ENCODE measurements at places on chromosomes 1 and 21.

DNA sequence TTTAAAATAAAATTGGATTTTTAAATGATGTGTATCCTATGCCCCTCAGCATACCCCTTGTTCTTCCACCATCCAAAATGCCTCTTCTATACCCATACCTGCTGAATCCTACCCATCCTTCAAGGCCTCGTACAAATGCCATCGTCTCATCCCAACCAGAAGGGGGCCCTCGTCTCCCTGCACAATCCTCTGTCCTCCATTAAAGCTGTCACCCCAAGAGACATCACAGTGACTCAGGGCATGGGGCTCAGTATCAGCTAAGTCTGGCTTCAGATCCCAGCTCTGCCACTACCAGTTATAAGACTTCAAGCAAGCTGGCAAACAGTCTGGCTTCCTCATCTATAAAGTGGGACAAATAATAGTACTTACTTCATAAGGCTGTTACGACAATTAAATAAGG lies 23.8 kb downstream of the IGFN1 start:
- no peak for DNase-seq

- no peak for DNase-seq
Observed at GRCh38 chr1:232924874-232925273, 25.5 kb upstream of the NTPCR start.

GRCh38 chr1:196563768-196564167 lies 44.5 kb downstream of the KCNT2 start:
- no peak for DNase-seq

- no peak for DNase-seq
Observed at GRCh38 chr1:167529829-167530474, 11.6 kb upstream of the CD247 start.

DNA sequence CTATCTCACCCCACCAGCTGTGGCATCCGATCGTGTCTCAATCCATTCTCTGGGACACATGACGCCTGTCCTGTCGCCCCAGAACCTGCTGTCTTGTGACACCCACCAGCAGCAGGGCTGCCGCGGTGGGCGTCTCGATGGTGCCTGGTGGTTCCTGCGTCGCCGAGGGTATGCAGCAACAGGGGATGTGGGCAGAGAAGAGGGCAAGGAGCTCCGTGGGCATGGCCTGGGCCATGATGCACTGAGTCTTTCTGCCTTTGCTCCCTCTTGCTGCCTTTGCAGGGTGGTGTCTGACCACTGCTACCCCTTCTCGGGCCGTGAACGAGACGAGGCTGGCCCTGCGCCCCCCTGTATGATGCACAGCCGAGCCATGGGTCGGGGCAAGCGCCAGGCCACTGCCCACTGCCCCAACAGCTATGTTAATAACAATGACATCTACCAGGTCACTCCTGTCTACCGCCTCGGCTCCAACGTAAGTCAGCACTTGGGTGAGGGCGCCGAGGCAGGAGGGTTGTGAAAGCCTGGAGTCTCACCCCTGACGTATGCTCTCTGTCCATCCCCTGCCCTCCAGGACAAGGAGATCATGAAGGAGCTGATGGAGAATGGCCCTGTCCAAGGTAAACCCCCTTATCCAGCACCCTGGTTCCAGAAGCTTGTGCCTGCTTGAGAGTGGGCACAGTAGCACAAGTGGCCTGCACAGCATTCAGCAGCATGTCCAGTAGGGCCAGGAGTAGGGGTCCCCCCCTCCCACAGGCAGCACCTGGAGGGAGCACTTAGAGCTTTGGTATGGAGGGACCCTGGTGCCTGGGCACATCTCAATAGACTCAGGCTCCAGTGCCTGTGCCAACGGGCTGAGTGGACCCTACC lies 8.8 kb downstream of the TINAGL1 start:
- no peak for DNase-seq

GRCh38 chr1:115654125-115654524 lies 12.4 kb downstream of the VANGL1 start:
- no peak for DNase-seq

DNA sequence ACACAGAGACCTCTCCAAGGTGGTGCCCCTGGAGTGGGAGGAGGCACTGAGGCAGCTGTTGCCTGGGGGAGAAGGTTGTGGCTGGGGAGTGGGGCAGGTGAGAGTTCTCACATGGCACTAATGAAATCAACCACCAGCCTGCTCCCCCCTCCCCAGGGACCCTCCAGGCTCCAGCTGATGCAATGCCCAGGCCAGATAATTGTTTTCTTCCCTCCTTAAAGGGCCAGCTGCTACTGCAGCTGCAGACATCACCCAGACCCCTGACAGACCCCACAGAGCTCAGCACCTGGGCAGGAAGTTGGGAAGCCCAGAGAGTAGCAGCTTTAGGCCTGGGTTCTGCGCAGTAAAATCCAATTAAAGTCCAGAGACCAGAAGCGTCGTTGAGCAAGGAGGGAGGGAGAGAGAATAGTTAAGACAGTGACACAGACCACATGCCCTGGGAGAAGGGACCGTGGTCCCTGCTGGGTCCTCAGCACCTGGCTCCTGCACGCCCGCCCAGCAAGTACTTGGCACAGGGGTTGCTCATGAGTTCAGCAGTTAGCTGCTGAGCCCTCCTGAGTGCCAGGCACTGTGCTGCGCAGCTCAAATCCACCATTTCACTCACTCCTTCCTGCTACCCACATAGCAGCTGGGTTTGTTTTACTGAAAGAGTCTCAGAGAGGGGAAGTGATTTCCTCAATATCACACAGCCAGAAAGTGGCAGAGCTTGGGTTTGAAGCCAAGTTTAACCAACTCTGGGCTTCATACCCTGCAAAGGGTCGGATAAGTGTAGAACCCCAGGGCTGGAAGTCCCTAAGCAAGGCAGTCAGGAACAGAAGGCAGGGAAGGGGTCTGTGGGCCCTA lies 1.9 kb downstream of the RIMS3 start:
- DNase-seq, result no peak

DNA sequence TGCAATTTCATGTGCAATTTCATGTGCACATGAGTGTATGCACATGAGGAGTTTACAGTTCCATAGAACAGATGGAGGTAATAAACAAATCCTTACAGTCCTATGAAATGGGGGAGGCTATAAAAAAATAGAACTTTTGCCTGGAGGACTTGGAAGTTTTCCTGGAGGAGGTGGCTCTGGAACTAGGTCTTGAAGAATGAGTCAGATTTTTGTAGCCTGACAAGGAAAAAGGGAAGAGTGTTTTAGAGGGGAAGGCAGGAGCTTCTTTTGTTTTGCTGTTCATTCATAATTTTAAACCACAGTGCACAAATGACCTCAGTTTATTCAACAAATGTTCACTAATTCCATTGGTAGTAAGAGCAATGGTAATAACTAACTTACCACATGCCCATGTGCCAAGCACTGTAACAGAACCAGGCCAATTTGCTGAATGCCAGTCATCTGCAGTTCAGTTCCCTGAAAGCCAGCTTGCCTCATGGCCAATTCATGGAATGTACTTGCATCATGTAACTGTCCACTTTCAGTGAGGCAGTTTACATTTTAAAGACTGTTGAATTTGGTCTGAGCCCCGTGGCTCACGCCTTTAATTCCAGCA lies 2.7 kb downstream of the DIO1 start:
- no peak for DNase-seq

DNA sequence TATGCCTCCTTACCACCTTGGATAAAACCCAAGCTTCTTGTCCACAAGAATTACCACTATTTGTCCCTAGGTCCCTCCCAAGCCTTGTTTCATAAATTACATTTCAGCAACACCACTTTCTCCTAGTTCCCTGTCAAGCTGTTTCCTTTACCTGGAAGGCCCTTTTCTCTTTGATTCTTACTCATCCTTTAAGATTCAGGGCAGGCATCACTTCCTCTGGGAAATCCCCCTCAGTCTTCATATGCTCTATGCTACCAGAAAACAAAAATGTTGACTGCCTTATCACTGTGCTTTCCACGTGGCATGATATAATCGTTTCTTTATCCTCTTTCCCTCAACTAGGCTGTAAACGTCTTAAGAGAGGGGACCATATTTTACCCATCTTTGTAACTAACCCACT lies 102.7 kb downstream of the LYST start:
- DNase-seq, result no peak

- DNase-seq, result no peak
Observed at GRCh38 chr1:90840352-90840751, 123.2 kb upstream of the BARHL2 start.

- no peak for DNase-seq
Observed at GRCh38 chr1:8398677-8399076, 80.8 kb downstream of the SLC45A1 start.

- no peak for DNase-seq
Observed at GRCh38 chr1:68828013-68828412, 331.1 kb upstream of the DEPDC1 start.

- DNase-seq, result no peak
Observed at GRCh38 chr1:202623075-202623474, 87.2 kb downstream of the SYT2 start.

GRCh38 chr1:24990779-24991641 lies 60.9 kb upstream of the RUNX3 start:
- DNase-seq, result no peak

GRCh38 chr1:104807590-104807989 lies 1057.9 kb downstream of the AMY1C start:
- DNase-seq, result no peak

DNA sequence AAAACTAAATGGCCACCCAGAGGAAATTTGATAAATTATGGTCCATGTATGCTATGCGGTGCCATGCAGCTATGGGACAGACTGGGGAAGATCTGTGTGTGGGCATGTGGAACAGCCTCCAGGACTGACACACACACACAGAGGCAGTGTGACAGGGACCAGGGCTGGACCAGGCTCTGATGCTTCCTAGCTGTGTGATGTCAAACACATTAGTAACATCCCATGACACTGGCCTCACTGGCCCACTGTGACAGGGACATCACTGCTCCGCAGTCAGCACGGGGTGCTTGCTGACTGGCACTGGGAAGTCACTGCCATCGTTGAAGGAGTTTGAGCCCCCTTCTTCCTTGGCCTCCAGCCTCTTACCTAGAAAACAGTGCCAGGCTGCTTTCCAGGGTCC lies 13.9 kb downstream of the RAP1GAP start:
- DNase-seq, result no peak

DNA sequence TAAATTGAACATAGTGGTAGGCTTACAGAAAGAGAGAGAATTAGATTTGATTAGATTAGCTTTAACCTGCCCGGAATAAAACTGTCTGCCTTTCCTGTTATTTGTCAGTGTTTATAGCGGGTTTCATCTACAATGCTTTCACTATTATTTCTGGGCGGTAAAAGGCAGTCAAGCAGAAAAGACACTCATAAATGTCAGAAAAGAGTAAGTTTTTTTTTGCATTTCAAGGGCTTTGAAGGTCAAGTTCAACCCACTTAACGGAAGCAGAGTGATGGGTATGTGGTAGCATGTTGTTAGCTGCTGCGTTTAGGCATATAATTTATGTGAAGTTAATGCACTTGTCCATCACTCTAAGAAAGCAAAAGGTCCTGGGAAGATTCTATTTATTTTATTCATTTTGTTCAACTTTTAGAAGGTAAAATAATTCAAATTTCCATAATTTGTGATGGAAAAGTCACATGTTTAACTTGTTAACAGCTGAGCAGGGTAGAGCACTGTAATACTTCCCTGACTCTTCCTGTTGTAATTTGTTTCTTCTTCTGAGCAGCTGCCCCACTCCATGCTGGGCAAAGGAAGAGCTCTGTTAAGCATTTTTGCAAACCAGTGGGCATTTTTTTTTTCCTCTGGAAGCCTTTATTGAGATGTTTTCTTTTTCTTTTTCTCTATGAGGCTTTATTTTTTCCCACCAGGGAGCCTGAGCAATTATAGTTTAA lies 220.1 kb downstream of the ST6GALNAC3 start:
- DNase-seq, result no peak

- no peak for DNase-seq
Observed at GRCh38 chr1:34378968-34379856, 202.5 kb downstream of the C1orf94 start.

GRCh38 chr1:64173336-64173940 lies 30.0 kb upstream of the UBE2U start:
- no peak for DNase-seq

DNA sequence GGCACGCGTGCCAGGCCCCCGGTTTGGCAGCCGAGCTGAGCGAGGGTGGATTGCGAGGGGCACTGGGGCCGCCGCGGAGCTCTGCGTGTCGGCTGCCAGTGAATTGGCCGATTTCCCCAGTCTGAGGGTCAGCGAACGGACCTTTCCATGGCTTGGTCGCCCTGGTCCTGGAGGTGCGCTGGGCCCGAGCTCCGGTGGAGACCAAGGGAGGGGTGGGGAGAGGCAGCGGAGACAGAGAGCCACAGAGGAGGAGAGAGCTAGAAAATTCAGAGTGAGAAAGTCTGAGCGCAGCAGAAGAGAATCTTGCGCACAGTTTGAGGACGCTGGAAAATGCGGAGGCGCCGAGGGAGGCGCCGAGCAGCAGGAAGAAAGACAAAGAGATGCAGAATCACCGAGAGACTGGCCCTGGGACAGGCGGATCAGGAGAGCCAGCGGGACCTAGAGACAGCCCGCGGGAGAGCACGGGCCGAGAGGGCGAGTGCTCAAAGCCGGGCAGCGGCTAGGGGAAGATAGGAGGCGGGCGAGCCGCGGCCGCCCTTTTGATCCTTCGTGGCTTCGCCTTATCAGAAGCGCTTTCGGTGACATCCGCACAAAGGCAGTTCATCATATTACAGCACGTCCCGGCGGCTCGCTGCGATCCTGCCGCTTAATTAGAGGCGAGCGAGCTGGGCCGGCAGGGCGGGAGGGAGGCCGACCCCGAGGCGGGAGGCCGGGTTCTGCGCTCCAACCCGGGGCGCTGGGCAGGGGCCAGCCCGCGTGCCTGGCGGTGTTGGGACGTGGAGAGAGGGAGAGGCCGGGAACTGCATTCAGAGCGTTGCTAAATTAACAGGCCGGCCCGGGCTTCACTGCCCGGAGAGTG lies 12.7 kb downstream of the PAX7 start:
- no peak for DNase-seq

DNA sequence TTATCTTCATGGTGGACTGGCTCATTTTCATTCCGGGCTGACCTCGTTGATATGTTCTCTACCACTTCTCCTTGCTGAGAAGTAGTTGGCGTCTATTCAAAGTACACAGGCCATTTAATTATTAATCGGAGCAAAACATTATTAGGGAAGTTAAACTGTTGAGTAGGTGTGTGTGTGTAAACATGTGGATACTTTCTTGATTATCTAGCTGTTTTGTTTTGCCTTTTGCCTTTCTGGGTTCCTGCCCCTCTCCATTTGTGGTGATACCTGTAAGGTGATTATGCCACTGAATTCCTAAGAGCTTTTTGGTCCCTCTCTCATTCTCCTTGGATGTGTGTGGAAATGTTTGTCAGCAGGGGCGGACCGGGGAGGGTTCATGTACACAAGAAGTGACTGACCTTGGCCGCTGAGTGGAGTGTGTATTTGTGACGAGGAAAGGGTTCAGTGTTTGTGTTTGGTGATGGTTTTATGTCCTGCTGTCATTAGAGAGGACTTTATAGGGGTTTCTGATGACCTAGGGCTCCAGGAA lies 56.6 kb upstream of the PPP2R5A start:
- no peak for DNase-seq

DNA sequence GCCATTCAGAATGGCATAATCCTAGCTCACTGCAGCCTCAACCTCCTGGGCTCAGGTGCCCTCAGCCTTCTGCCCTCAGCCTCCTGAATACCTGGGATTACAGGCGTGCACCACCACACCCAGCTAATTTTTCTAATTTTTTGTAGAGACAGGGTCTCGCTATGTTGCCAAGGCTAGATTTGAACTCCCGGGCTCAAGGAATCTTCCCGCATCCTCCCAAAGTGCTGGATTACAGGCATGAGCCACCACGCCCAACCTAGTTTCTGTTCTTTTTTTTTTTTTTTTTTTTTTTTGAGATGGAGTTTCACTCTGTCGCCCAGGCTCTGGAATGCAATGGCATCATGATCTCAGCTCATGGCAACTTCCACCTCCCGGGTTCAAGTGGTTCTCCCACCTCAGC lies 108.9 kb downstream of the LACTBL1 start:
- DNase-seq, result no peak

Measured in cortex of kidney (tissue), 1 donor.